ENCODE measurements at places on chromosomes 1 and 21.

GRCh38 chr21:42666023-42666747, 12.8 kb downstream of the PDE9A start:
- peak; percentile 10 for DNase-seq

DNA sequence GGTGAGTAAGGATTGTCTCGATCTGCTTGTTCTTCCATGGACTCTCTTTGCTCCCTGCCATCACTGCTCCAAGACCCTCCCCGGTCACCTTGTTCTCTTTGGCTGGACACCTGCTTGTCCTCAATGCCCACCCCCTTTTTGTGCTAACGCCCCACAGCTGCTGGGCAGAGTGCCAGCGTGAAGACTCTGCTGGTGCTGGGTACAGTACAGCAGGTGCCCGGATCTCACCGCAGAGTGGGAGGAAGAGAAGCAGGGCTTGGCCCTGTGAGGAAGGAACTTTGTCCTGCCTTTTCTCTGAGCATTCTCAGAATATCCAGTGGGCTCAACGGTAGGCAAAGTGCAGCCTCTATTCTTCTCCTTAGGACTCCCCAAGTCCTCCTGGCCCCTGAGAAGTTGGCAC, 90.1 kb downstream of the PLXNA2 start:
- DNase-seq: peak; percentile 66

GRCh38 chr1:90411185-90411584, 305.9 kb downstream of the BARHL2 start:
- DNase-seq: no peak

DNA sequence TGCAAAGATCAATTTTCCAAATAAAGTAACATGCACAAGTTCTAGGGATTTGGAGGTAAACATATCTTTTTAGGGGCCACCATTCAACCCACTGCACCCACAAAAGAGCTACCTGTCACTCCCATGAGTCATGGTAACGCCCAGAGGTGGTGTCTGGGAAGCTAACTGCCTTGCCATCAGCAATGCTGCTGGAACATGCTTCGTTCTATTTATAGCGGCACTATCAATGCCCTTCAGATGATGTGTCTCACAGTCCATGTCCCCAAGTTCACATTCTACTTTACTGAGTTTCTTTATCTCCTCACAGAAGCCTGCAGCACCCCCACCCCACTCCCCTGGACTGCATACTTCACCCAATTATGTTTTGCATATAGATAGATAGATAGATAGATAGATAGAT, 95.4 kb downstream of the LPAR3 start:
- DNase-seq: no peak

GRCh38 chr1:210072129-210072528, 134.1 kb downstream of the SYT14 start:
- peak; percentile 70 for DNase-seq

GRCh38 chr1:234699795-234700665, 90.1 kb upstream of the IRF2BP2 start:
- DNase-seq: peak; percentile 22

- peak; percentile 79 for DNase-seq
These were observed 745 bp downstream of the MAGI3 start for GRCh38 chr1:113390871-113391648.

DNA sequence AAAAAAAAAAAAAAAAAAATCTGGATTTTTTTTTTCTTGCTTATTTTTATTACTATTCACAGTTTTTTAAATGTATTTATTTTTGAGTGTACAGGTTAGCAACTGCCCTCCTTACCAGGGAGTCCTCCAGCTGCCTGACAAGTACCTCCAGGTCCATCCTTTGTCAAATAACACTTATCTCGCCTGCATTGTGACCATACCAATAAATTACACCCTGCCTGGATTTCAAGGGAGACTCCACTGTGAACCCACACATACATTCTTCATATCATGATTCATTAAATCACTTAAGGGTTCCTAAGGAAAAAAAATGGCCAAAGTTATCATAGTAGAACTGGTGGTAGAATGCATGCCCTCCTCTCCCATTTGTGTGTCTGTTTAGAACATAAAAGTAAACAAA, 38.4 kb downstream of the EEIG2 start:
- no peak for DNase-seq

- no peak for DNase-seq
These were observed 12.2 kb downstream of the UBR4 start for GRCh38 chr1:19197845-19198244.

- DNase-seq: no peak
These were observed 3.3 kb upstream of the PIGK start for GRCh38 chr1:77222496-77222895.

DNA sequence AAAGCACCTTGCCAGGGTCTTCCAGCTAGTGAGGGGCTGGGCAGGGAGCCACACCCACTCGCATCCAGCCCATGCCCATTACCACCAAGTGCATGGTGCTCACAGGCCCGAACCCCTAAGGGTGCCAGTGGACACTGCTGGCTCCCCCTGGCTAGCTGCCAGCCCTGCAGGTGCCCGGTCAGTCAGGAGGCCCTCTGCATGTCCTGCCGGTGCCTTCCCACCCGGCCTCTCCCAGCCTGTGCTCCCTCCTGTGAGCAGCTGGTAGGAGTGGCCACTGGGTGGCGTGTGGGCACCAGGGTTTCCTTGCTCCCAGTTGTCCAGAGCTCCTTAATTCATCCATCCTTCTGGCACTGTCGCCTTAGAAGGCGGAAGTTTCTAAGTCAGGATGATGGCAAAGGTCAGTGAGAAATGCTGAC, 33.4 kb downstream of the QSOX1 start:
- DNase-seq: peak; percentile 84

GRCh38 chr1:78210175-78210574, 164.4 kb downstream of the GIPC2 start:
- no peak for DNase-seq

All from DMS53 (cell line).